Activated T-cell treated with anti-CD3 and anti-CD28 coated beads, Interleukin-2, amount 50 U/mL, for 72 hours (primary cell): ENCODE measurements at places on chromosomes 11 and 22.

DNA sequence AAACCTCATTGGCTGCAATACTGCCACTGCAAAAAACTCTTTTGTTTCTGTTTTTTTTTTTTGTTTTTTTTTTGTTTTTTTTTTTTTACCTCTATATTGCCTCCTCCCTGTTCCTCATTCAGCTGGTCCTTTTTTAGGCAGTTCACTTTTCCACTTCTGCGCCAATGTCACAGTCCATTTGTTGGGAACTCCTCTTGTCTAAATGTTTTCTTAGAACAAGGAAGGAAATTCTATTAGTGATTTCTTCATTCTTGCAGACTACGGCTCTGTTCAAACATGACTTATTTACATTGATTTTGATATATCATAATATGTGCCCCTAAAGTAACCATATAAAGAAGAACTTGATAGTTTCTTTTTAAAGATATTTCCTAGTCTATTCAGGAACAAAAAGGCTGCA lies 2.9 kb downstream of the FAM118B start:
- DNase-seq = no peak

- no peak for DNase-seq
Observed at GRCh38 chr11:42657169-42657568, 654.6 kb upstream of the API5 start.

DNA sequence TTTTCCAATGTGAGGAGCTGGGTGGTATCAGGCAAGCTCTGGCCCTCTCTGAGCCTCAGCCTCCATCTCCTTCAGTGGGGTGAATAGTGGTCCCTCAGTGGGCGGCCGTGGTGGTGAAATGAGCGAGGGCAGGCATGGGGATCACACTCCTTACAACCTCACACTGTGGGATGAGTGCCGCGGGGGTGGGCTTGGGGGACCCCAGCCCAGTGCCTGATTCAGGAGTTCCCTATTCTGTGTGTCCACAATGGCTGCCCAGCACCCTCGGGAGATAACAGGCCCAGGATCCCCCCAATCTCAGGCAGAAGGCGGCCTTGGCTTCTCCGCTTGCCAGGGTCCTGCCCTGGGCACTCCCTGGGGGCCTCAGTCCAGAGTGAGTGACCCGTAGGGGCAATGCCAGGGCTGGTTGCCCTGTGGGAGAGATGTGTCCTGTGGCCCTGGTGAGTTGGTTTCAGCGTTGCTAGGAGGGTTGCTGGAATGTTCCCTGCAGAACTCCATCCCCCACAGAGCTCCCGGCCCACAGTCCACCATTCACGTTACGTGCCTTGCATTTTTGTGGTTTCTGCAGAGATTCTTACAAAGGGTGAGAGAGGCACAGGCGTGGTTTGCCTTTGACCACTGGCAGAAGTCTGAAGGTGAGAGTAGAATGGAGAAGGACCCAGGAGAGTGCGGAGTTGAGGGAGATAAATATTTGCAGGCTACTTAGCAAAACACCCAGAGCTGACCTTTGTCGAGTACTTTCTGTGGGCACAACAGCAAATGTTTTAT lies 2.9 kb downstream of the ALDH3B1 start:
- no peak for DNase-seq

DNA sequence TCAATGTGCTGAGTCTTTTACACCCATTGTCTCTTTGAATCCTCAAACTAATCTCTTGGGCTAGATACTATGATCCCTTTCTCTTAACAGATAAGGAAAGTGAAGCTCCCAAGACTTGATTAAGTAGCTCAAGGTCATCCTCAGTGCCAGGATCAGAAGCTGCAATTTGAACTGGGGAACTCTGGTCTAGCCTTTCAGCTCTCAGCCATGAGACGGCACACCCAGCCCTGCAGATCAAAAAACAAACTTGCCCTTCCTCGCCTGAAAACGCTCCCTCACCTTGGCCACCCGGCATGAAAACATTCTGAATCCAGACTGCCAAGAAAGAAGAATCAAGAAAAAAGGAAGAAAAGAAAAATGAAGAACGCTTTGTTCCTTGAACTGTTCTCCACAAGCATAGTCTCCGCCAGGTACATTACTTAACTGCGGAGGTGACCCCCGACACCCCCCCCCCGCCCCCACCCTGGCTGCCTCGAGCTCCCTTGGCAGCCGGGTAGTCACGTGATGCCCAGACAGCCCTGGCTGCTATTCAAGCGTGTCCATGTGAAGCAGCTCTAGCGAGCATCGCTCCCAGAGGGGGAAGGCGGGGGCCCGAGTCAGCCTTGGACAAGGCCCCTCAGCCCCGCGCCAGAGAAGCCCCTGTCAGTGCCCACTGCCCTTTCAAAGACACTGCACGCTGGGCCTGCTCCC lies 451.2 kb downstream of the MIAT start:
- DNase-seq = no peak

GRCh38 chr22:20267441-20268278 lies 458 bp downstream of the RTN4R start:
- DNase-seq = peak; percentile 30

DNA sequence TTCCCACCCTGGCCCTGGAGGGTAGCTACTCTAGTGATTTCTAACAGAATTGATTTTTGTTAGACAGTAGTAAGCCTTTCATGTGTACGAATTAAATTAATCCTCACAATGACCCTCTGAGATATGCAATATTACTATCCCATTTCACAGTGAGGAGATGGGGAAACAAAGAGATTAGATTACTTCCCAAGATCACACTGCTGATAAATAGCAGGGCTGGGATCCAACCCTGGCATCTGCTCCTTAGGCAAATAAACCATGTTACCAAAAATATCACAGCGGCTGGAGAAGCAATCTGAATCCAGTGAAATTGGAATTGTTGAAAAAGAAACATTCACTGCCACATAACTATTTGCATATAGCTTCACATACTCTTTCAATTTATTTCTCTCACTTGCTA lies 12.8 kb upstream of the CAVIN3 start:
- DNase-seq = no peak

DNA sequence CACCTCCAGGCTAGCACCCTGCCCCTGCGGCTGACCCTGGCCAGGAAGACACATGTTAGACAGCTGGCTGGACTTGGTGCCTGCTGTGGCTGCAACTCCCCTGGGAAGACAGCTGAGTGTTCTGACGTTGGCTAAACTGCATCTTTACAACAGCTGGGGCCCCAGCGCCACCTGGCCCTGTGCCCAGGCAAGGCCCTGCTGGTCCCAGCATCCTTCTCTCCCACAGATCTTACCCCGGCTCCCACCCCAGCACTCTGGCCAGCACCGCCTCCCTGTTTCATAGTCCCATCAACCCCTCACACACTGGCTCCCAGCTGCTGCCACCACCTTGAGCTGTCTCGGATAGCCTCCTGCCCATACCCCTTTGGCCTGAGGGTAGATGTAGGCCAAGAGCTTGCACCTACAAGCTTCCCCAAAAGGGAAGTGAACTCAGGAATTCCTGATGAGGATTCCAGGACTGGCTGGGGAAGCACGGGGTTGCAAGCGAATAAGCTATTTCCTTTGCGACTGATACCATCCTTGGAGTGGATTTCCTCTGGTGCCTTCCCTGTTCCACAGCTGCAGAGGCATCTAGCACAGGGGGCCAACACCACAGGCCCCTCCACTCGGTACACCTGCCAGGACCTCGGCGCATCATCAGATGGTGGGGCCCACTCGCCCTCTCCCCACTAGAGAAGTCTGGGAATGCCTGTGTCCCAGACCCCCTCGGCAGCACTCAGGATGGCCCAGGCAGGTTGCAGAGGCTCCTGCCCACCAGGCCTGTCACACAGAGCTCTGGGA lies 28.5 kb downstream of the RSPH14 start:
- DNase-seq = no peak

GRCh38 chr11:70511345-70511744 lies 113.0 kb downstream of the CTTN start:
- DNase-seq = no peak
